ENCODE measurements at places on chromosomes 7 and 10. TPM values are rescaled to one million over a fixed set of nuclear protein-coding genes. Genes with fewer than 3 reads are reported as not detected.

The ERLIN1 gene
- polyA plus RNA-seq = 6.5 TPM

The AKR1C1 gene
- 183 TPM for polyA plus RNA-seq

The HABP2 gene
- not detected for polyA plus RNA-seq

The OGDHL gene
- 40.7 TPM for polyA plus RNA-seq

The PNLIP gene
- not detected for polyA plus RNA-seq

The AGBL3 gene
- polyA plus RNA-seq = 9.5 TPM

The NCF1 gene
- polyA plus RNA-seq = 0.70 TPM

The HOXA11 gene
- not detected for polyA plus RNA-seq

The GSTO2 gene
- 2.2 TPM for polyA plus RNA-seq

The CFAP58 gene
- polyA plus RNA-seq = not detected

The NUTM2E gene
- 0.40 TPM for polyA plus RNA-seq

The MSS51 gene
- polyA plus RNA-seq = 4.7 TPM

The ARF5 gene
- 582 TPM for polyA plus RNA-seq

The STEAP2 gene
- 5.9 TPM for polyA plus RNA-seq

The CDH23 gene
- polyA plus RNA-seq = 8.7 TPM

The CPA5 gene
- polyA plus RNA-seq = not detected

The WDFY4 gene
- polyA plus RNA-seq = not detected

The SPAG6 gene
- not detected for polyA plus RNA-seq

The TMEM196 gene
- polyA plus RNA-seq = 30.3 TPM

The PTPRZ1 gene
- polyA plus RNA-seq = 11.8 TPM

The KAZALD1 gene
- polyA plus RNA-seq = 1.2 TPM

The TRIL gene
- 1.4 TPM for polyA plus RNA-seq

The TMEM176B gene
- polyA plus RNA-seq = 3.0 TPM

The HOXA4 gene
- polyA plus RNA-seq = not detected

The SGCE gene
- polyA plus RNA-seq = 119 TPM

The CNPY1 gene
- 4.2 TPM for polyA plus RNA-seq

The MBL2 gene
- not detected for polyA plus RNA-seq

The GPRIN2 gene
- polyA plus RNA-seq = 7.1 TPM

The RARRES2 gene
- polyA plus RNA-seq = not detected

The ACTR3C gene
- not detected for polyA plus RNA-seq

The IDI2 gene
- polyA plus RNA-seq = 0.24 TPM

The CALML3 gene
- not detected for polyA plus RNA-seq

The SEC31B gene
- 23.1 TPM for polyA plus RNA-seq

The OR9A2 gene
- not detected for polyA plus RNA-seq

The WNT8B gene
- 0.37 TPM for polyA plus RNA-seq

The NAT16 gene
- 4.5 TPM for polyA plus RNA-seq

The SFMBT2 gene
- polyA plus RNA-seq = 1.3 TPM

The FAM20C gene
- 29.7 TPM for polyA plus RNA-seq

The OR6B1 gene
- not detected for polyA plus RNA-seq

The CALML5 gene
- not detected for polyA plus RNA-seq

The MLXIPL gene
- polyA plus RNA-seq = not detected

The HOXA1 gene
- polyA plus RNA-seq = not detected

Data from neural cell (in vitro differentiated cells).